ENCODE measurements at places on chromosomes 1 and 21.

DNA sequence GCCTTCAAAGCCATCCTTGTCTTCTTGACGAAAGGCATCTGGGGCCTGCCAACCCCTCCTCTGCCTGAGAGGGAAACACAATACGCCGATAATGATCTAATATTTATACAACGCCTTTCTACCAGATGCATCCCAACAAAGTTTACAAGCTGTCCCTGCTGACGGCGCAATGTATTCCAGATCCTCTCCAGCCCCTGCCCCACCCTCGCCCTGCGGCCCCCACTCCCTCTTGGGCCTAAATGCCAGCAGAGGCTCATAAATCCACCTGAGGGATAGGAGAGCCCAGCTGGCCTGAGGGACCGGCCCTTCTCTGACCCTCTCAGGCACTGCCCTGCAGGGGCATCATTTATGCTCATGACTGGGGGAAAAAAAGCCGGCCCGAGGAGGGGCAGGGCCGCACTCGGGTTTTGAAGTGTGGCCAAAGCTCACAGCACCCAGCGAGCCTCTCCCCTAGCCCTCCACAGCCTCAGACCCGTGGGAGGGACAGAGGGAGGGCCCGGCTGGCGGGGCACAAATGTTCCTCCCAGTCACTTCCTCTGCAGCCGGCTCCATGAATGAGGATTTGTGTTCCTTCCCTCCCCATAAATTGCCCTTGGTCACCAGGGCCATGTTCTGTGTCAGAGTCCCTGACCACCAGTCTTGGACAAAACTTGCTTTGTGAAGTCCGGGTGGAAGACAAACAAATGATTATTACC lies 140.3 kb downstream of the FOXD2 start:
- no peak for DNase-seq

GRCh38 chr21:45403825-45404729 lies 888 bp upstream of the COL18A1 start:
- no peak for DNase-seq

DNA sequence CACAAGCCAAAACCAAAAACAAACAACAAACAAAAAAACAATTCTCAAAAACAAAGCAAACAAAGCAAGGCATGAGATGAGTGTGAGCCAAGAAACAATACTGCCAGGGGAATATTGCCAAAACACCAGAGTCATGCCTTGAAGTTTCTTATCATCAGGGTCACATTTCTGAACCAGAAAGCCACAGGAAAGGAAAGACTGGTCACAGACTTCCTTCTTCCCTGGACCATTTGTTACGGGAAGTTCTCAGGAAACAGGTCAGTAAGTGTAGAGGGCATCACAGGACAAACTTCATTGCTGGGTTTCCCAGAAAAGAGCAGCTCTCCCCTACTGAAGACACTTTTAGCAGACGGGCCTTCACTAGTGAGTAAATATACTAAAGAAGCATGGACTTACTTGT lies 191.2 kb downstream of the GABPA start:
- DNase-seq, result no peak

- DNase-seq, result no peak
These were observed 192.8 kb downstream of the LTN1 start for GRCh38 chr21:28799926-28800325.

DNA sequence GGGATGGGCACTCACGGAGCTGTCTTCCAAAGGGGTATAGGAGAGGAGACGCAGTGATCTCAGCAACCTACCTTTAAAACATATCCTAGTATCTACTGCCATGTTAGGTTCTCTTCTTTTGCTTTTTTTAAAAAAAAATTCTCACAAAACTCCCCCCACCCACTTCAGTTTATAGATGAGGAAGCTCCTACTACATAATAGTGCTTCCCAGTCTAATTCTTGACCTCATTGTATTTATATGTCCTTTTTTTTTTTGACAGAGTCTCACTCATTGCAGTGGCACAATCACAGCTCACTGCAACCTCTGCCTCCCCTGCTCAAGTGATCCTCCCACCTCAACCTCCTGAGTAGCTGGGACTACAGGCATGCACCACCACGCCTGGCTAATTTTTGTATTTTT lies 99.9 kb downstream of the OSBPL9 start:
- DNase-seq, result no peak

DNA sequence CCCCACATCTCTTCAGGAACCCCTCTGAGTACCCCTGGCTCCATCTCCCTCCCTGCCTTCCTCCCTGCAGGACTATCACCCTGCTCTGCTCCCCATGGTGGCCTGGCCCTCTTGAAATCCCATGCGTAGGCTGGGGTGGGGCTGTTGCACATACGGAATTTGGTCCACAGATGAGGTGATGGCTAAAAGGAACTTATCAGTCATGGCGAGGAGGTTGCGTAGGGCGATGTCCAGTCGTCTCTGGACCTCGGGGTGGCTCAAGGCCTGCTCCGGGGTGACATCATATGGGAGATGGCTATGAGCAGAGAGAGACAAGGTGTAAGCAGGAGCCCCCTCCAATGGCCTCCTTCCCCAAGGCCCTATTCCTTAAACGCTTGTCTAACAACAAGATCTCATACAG lies 35.3 kb downstream of the IQGAP3 start:
- no peak for DNase-seq

GRCh38 chr1:23923592-23924499 lies 10.7 kb upstream of the CNR2 start:
- no peak for DNase-seq

DNA sequence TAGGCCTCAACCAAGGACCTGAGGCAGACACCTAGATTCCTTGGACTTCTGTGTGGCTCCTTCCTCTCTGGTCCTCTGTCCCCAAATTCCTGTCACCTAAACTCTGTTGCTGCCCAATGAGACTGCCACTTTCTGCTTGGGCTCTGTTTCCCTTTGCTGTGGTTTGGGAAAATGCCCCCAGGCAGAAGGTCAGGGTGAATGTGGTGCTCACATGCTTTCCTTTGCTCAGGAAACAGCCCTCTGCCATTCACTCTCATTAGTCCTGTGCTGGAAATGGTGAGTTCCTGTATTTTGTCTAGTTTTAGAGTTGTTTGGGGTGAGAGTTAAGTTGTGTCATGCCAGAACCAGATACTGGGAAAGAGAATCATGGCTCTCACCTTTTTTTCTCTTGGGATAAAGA lies 22.7 kb upstream of the SHE start:
- DNase-seq, result no peak

- DNase-seq, result no peak
These were observed 14.7 kb upstream of the IL24 start for GRCh38 chr1:206882555-206882954.

DNA sequence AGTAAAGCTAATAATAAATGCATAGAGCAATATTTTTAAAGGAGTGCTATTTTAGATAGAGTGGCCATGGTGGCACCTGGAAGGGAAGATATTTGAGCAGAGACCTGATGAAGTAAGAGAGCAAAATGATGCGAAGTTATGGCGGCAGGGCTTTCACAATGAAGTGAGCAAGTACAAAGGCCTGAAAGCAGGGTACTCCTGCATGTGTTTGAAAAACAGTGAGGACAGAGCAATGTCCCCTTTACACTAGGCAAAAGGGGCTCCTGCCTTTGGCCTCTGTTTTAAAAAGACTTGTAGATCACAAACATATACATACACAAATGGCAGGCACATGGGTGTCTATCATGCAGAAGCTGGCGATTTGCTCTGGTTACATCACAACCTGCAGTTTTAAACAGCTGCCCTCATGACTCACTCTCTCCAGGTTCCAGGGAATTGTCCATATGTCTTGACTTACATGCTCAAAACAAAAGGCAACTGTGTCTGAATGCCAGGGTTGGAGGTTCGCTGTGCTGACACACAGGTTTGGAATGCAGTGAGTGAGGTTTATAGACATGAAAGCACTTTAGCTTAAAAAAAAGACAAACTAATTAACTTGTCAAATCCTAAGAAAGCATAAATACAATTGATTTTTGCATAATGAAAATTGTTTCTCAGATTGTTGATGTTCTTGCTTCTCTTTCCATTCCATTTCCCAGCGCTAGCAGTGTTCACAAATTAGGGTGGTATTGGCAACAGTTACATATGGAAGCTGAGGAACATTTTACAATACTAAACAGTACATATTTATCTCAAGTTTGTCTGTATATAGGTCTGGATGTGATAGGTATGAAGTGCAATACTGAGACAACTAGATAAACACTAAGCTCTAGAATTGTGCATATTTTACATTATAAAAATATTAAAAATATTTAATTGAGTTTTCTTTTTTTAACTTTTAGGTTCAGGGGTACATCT lies 313.9 kb downstream of the BARHL2 start:
- no peak for DNase-seq

DNA sequence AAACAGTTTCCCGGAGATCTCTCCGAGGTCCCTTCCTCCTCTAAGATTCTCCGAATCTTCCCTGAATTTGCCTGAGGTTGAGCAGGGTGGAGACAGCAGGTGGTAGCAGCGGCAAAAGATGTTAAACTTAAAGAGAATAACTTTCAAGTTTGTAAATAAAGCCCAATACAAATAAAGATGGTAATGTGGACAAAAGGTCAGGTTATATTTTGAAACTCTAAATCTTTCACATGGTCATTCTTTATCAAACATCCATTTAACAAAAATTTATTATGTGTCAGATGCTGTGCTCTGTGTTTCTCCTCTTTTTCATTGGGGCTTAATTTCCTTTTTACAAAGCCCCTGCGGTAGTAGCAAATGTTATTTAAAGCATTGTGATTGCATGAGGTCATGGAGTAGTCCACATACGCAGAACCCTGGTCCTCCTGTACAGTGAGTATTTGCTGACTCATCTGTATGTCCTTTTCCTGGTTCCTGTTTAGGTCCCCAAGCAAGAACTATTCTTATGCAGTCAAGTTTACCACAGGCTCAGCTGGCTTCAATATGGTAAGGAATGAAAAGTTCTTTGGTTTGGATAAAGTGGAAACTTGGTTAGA lies 119.2 kb downstream of the ITSN1 start:
- DNase-seq, result peak; percentile 24

DNA sequence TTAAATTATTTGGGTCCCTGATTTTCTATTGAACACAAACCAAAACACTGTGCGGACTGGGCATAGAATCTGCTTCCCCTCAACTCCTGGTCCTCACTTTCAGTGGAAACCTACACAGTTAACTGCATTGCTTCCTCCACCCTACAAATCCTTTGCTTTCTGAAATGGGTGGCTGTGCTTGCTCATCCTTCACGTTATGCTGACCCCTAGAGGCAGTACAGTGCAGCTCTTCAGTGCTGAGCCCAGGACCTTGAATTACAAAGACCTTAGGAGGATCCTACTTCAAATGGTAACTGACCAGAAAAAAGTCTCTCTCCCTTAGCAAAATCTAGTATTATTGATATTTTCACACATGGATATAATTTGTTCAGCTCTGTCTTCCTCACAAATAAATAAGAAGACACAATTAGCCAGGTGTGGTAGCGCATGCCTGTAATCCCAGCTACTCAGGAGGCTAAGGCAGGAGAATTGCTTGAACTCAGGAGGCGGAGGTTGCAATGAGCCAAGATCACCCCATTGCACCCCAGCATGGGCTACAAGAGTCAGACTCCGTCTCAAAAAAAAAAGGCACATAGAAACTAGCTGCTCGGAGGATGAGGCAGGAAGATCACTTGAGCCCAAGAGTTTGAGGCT lies 63.4 kb upstream of the L1TD1 start:
- DNase-seq, result peak; percentile 44

- DNase-seq, result no peak
These were observed 10.4 kb upstream of the GALE start for GRCh38 chr1:23810818-23811540.

DNA sequence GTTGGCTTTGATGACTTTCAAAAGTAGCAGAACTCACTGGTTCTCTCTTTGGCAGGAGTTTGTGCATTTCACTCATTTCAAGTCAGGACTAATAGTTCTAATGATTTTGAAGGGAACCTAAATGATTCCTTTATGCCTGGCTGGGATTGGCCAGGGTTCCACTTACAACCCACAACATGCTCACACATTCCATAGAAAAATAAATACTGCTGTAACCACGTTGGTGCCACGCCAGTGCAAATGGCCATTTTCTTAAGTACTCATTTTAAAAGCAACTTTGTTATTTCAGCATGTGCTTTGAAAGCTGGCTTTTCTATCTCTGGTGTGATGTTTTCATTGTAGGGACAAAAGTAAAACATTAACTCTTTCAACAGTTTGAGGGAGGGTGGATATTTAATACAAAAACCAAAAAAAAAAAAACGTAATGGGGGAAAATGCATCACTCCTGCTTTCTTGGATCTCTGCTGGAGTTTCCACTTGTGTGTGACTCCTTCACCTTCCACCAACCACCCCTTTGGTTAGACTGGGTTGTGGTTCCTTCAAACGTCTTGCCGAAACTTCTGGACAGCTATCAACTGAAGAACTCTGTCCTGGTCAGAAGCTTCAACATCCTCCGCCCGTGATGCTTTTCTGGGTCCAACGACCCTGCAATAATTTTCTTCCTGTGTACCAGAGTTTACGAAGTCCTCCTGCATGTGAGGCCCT lies 300.4 kb upstream of the RUNX1 start:
- DNase-seq, result no peak

DNA sequence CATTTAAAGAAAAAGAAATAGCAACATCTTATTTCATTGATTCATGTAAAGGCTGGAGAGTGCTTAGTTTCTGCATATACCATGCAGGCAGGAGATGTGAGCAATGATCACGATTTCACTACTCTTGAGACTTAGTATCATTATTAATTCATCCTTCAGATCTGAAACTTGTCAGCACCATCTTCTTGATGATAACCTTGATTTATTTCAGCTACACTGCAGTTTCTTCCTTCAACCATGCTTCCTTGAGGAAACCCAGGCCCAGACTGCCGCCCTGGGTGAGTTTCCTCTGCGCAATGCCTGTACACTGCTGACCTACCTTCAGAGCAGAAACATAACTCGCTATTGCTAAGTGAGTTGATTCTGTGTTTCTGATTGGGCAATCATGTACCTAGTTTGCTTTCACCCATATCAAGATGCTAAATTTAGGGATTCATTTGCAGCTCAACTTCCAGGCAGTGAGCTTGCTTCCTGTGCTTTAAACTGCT lies 13.5 kb upstream of the BCL10 start:
- no peak for DNase-seq

DNA sequence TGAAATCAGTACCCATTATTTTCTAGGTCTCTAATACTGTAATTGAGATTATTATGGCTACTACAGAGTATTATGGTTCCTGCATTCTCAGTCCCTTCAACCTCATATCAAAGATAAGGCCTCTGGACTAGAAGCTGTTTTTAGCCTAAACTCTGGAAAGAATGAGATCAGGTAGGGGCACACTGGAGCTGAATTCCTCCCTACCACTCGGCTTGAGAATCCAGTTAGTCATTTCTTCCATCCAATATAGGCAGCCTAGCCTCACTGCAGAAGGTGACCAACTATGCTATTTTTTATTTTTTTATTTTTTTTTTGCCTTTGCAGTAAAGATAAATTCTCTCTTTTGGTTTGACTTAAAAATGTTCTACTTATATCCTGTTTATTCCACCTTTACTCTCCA lies 8.0 kb upstream of the HAX1 start:
- no peak for DNase-seq

GRCh38 chr1:107016376-107016978 lies 40.0 kb upstream of the PRMT6 start:
- DNase-seq, result no peak

- DNase-seq, result no peak
These were observed 181.7 kb upstream of the DPYD start for GRCh38 chr1:98102345-98103030.

All from SK-N-MC (cell line).